ENCODE measurements at places on chromosomes 2 and 18.

DNA sequence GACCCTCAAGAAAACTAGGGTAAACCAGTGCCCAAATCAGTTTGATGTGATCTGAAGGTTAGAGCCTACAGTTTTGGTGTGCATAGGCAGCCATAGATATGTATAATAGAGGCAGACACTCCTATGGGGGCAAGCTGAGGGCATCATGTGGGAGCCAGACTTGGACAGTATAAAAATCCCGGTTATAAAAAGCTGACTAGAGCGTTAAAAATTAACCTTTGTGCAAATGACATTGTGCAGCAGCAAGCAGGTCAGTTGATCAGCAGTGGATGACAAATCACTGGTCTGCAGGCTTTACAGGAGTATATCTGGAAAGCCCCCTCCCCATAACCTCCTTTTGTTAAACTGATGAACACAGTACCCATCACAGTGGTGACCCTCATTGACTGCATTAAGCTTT is 107.8 kb downstream of the CTNNA2 start:
- DNase-seq = no peak

- no peak for DNase-seq
Measured at GRCh38 chr18:2212598-2213205, 358.6 kb downstream of the METTL4 start.

GRCh38 chr18:74702950-74703349 is 105.3 kb downstream of the ZNF407 start:
- no peak for DNase-seq

DNA sequence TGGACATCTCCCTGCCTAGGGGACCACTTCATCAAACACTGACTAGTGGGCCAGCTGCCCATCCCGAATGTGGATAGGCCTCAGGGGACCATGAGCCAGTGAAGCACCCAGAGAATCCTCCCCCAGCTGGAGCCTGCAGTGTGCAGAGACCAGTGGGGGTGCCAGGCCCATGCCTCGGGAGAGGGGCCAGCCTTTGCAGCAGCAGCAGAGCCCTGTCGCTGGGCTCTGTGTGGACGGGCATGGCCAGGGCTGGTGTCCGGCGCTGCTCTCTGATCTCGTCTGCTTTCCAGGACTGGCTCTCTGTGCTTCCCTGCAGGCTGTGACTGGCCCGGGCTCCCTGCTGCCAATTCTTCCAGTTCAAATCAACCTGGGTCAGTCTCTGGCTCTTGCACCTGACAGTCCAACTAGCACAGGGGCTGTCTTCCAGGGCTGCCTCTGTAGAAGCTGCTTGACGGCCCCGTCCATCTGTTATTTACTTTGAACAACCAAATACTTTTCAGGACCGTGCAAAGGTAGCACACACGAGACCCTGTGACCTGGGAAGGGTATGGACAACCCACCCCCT is 11.4 kb downstream of the KCNIP3 start:
- DNase-seq = no peak

DNA sequence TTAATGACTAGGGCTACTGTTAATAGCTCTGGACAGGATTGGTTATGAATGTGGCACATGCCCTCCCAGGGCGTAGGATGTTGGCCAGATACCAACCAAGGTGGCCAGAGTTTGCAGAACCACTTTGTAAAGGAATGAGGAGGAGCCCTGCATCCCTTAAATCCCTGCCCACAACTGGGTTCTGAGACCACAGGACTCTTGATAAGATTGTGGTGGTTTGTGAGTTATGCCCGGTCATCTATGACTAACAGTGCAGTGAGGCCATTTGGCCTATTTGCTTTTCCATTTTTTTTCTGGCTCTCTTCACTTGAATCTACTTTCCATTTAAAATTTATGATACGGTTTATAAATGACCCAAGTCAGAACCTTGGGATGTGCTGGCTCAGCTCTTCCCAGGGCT is 294.5 kb downstream of the PRKCE start:
- DNase-seq = no peak

- no peak for DNase-seq
Measured at GRCh38 chr2:98664323-98664722, 55.9 kb downstream of the UNC50 start.

DNA sequence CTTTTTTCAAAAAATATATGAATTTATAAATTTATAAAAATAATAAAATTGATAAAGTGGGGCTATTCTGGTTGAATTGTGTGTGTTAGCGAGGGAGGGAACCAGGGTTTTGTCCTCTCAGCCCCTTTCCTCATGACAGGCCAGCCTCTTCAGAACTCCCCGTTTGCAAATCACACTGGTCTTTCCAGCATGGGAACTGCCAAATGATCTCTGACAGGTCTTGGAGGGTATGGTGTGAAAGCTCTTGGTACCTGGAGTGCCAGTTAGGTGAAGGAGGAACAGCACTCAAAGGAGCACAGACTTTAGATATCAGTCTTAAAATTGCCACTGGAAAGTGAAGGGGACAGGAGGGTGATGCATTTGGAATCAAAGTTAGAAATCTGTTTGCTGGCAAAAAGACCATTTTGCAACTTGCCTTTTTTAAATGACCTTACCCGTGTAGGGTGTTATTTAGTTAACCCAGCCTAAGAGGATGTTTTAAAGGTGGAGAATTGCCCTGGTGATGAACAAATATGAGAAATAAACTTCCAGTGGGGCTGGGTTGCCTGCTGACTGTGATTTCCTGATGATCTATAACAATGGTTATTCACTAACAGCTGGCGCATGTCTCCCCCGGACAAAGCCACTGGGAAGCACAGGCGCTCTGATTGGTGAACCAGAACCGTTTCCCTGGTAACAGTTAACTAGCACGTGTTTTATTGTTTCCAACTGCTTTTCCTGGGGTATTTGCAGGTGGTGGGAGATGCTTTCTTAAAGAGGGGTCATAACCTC is 85.3 kb upstream of the EFEMP1 start:
- DNase-seq = no peak

GRCh38 chr2:33307659-33308270 is 168.7 kb upstream of the RASGRP3 start:
- DNase-seq = no peak

GRCh38 chr18:45852631-45853030 is 27.2 kb downstream of the SIGLEC15 start:
- no peak for DNase-seq

GRCh38 chr2:237242091-237242536 is 156.4 kb downstream of the COPS8 start:
- no peak for DNase-seq

DNA sequence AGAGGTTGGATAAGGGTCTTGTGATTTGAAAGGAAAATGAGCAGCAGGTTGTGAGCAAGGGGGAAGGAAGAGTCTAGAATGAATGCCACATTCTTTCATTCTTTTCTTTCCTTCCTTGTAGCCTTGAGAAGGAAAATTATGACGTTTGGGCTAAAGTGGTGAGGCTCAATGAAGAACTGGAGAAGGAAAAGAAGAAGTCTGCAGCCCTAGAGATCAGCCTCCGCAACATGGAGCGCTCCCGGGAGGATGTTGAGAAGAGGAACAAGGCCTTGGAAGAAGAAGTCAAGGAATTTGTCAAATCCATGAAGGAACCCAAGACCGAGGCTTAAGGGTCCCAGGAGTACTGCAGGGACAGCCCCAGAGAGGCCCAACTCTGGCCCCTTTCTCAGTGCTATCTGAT is 45.3 kb downstream of the BMP10 start:
- DNase-seq = no peak

GRCh38 chr2:107263628-107264027 is 377.7 kb upstream of the ST6GAL2 start:
- DNase-seq = no peak

DNA sequence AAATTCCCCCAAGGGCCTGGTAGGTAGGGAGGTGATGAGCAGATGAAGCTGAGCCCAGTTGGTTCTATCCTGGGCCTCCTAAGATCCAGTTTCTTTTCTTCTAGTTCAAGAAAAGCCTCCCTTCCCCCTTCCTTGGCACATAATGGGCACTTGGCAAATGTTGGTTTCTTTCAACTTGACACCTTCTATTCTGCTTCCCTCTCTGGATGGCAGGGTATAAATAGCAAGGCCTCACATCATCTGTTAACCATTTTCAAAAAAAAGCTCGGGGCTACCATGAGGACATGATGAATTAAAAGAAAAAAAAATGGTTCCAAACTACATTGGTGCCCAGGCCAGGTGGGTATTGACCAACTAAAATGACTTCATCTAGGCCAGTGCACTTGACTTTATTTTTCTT is 29.9 kb downstream of the CTAGE1 start:
- no peak for DNase-seq

DNA sequence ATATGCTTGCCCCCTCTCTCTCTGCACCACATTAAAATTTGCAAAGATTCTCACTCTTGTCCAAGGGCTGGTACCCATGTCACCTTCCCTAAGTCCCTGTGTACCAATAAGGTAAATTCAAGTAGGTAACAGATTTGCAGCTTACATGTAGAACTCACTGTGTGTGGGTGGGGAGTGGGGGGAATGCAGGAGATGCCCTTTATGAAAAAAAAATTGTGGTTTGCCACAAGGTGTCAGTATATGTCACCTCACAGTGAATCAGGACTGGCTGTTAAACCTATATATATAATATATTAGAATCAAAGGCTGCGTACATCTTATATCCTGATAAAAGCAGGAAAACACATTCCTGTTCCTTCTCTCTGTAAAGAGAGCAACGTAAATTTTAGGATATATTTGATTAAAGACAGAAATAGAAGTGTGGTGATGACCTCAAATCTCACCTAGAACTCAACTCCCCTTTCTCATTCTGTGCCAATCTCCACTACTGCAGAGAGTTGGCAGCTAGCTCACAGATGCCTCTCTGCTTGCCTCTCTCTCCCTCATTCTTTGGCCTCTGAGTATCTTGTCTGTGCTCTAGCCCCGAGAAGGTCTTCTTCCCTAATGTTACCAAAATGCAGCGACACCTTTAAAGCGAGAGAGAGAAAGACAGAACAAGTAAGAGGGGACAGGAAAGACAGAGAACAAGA is 536 bp downstream of the XDH start:
- no peak for DNase-seq

DNA sequence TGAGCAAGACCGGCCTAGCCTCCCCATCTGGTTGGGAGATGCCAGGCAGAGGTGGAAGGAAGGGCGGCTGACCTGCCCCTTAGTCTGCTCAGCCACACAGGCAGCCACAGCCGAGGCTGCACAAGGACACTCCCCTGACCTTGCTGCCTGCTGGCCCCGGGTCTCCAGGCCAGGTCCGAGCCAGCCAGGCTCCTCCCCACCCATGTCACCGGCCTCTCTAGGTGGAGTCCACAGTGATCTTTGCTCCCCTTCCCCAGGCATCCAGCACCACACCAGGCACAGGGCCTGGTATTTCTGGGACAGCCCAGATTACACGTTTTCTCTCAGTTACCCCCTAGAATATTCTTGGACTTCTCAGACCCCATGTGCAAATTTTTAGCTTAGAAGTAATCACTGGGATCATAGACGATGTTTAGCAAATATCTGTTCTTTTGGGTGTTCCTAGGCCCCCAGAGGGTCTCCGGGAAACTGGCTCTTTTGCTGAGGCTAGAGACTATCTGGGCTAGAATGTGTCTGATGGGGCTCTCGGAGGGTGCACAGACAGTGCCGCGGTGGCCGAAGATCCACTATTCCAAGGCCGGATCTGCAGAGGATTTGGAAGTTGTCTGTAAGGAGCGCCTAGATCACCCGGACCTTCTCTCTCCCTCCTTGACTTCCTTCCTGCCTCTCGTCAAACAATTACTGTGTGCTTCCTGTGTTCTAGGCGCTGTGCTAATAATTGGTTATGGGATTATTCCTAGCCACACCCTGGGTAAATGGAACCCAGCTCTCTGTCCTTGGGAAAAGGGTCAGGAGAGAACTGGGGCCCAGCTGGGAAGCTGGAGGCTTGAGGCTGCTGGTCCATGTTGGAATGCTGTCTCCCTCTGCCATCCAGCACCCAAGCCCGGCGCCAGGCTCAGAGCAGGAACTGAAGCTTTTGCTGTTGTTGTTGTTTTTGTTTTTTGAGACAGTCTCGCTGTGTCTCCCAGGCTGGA is 46.9 kb downstream of the ODC1 start:
- no peak for DNase-seq

DNA sequence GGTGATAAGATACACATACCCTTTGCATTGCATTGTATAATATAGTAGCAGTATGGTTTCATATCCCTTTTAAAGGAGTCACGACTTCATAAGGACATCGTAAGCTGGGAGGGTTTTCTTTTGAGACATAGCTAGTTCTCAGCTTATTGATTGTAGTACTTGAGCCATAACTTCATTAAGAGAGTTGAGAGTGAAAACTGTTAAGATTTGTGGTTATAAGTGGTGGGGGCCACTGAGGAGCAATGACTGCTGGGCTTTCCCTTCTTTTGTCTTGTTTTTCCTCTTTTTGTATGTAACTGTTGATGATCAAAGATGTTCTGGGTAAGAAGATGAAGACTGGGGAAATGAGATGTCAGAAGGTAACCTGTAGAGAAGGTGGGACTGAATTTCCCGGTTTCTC is 11.0 kb downstream of the EIF5B start:
- peak; percentile 36 for DNase-seq

DNA sequence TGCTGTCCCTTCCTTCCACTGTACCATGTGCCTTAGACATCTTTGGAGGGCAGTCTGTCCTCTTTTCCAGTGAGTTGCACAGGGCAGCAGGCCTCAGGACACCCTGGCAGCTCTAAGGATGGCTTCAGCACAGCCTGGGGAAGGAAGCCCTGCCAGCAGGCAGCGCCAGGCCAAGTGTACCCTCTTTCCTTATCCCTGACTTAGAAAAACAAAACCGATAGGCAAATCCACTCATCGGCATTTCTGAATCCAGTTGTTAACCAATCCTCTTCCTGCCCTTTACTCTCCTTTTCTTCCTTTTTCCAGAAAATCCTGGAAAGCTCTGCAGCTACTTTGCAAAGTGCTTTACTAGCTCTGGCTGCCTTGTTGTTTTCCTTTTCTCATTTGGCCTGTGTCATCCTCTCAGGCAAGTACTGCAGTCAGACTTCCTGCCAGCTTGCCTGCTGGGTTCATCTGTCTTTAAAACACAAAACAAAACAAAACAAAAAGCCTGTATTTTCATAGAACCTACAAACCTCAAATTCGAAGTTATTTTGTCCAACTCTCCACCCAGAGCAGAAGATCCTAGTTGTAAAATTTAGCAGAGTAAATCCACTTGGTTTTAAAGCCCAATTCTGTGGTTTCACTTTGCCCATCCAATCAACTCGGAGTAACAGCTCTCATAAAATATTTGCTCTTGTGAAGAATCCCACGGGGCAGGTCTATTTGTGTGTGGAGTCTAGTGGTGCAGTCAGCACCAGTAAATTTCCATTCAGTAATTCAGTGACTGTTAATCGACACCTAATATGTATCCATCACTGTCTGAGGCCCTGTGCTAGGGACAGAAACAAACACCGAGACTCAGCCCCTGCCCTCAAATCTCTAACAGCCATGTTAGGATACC is 45.2 kb downstream of the PCBP1 start:
- peak; percentile 59 for DNase-seq

- no peak for DNase-seq
Measured at GRCh38 chr2:40511661-40512213, 59.8 kb upstream of the SLC8A1 start.

- no peak for DNase-seq
Measured at GRCh38 chr2:66930339-66931220, 466.6 kb upstream of the ETAA1 start.

Data from GM13977 (cell line).